ENCODE measurements at places on chromosomes 16 and 17. TPM values are rescaled to one million over a fixed set of nuclear protein-coding genes. Genes with fewer than 3 reads are reported as not detected.

TVP23A gene
- polyA plus RNA-seq, result 9.1 TPM

EVI2B gene
- polyA plus RNA-seq, result not detected

ACSF3 gene
- 37.0 TPM for polyA plus RNA-seq

NT5M gene
- polyA plus RNA-seq, result 11.1 TPM

BRIP1 gene
- 0.47 TPM for polyA plus RNA-seq

SLC35B1 gene
- 120 TPM for polyA plus RNA-seq

IRX6 gene
- not detected for polyA plus RNA-seq

SLC12A3 gene
- 0.09 TPM for polyA plus RNA-seq

PRCD gene
- 22.5 TPM for polyA plus RNA-seq

DNAAF8 gene
- 6.2 TPM for polyA plus RNA-seq

P2RX1 gene
- polyA plus RNA-seq, result not detected

CARD14 gene
- 0.12 TPM for polyA plus RNA-seq

CIBAR2 gene
- not detected for polyA plus RNA-seq

KRTAP16-1 gene
- polyA plus RNA-seq, result not detected

EMP2 gene
- not detected for polyA plus RNA-seq

FOXF1 gene
- polyA plus RNA-seq, result not detected

KRTAP4-9 gene
- polyA plus RNA-seq, result not detected
